MCF 10A (cell line): ENCODE measurements at places on chromosomes 4 and X.

GRCh38 chr4:95758001-95758400 is 81.9 kb upstream of the PDHA2 start:
- no peak for DNase-seq

DNA sequence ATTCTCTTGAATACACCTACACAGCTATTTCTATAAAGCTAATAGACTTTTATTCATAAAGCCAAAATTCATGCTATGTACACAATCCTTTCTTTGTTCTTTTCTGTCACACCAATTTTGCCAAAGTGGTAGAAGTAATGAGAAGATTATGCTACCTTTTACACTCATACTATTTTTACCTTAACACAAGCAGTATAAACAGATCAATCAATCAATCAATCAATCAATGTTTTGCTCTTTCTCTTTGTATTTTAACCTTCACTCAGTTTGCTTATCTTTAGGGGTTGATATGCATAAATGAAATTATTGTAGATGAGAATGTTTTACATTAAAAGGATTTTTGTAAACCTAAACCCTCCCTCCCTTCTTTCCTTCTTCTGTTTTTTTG is 878.6 kb downstream of the RAPGEF2 start:
- no peak for DNase-seq

DNA sequence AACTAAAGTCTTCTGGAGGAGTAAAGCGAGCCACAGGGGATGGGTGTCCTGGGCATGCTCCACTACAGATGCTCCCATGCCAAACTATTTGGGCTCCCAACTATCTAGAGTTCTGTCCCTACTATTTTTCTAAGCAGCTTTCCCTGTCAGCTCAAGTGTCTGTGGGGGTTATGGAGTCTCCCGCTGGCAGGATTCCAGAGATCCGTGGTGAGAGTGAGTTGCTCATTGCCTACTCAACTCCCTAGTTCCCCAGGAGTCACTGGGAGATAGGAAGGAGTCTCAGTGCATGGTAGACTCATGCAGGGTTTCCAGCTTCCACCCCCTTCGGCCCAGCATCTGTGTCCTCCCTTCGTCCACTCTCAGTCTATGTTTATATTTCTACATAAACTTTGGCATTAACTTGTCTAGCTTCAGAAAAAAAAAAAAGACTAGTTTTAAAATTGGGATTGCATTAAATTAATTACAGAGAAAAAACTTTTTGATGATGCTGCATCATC is 55.1 kb upstream of the INPP4B start:
- peak; percentile 20 for DNase-seq

DNA sequence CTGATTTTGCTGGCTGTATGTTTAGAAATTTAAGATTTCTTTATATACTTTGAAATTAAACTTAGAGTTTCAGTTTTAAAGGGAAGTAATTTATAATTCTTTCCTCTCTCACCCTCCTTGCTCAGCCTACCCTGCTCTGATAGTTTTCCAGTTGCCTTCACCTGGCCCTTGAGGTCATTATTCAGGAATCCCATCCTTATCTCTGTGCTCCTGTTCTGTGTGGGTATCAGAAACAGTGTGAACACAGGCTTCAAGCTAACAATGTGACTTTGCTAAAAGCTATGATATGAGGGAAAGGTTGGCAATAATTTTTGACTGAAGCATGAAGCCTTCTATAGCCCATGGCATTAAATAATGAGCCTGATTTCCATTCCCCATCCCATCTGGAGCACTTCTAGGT is 128.1 kb downstream of the MID1 start:
- no peak for DNase-seq

GRCh38 chr4:45865781-45866180 is 258.1 kb downstream of the GABRG1 start:
- DNase-seq: no peak

- no peak for DNase-seq
Observed at GRCh38 chrX:153794897-153795816, 689 bp downstream of the SSR4 start.

GRCh38 chrX:54049801-54050200 is 5.5 kb upstream of the PHF8 start:
- no peak for DNase-seq

- no peak for DNase-seq
Observed at GRCh38 chr4:138864961-138865720, 150.4 kb upstream of the NOCT start.
